ENCODE measurements at places on chromosomes 5 and 9.

- DNase-seq: peak; percentile 43
These were observed 26.9 kb upstream of the EEIG1 start for GRCh38 chr9:128007566-128008138.

DNA sequence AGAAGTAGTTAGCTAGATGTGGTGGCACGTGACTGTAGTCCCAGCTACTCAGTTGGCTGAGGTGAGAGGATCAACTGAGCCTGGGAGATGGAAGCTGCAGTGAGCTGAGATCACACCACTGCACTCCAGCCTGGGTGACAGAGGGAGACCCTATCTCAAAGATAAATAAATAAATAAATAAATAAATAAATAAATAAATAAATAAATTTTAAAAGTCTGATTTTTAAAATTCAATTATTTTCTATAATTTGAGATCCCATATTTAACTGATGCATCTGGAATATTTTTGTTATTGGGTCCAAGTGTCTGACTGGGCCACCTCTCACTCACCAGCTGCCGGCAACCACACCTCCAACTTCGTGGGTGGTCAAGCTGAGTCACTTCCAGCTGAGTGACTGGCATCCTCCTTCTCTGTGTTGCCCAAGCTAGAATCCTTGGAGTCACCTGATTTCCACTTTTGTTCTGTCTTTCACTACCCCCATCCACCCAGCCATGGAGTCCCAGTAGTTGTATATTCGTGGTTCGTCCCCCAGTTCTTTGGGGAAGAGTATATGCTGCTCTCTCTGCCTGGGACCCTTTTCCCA lies 70.9 kb downstream of the EGFLAM start:
- peak; percentile 39 for DNase-seq

GRCh38 chr5:122815218-122815767 lies 30.1 kb upstream of the SNX24 start:
- no peak for DNase-seq

DNA sequence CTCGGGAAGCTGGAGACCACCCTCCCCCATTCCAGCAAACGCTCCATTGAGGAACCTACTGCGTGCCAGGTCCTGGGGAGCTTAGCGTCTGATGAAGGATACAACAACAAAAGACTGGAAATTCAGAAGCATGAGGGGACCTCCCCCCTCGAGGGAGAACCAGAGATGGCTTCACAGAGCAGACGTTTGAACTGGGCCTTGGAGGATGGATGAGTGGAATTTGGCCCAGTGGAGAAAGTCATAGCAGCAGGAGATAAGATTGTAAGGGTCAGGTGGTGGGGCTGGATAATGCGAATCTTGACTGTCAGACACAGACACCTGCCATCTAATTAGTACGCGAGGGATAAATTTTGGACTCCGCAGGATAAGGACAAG lies 1.2 kb upstream of the SLC25A51 start:
- no peak for DNase-seq

- no peak for DNase-seq
These were observed 21.6 kb upstream of the TRIO start for GRCh38 chr5:14121552-14121951.

GRCh38 chr9:18798106-18798505 lies 234.9 kb downstream of the SAXO1 start:
- no peak for DNase-seq

DNA sequence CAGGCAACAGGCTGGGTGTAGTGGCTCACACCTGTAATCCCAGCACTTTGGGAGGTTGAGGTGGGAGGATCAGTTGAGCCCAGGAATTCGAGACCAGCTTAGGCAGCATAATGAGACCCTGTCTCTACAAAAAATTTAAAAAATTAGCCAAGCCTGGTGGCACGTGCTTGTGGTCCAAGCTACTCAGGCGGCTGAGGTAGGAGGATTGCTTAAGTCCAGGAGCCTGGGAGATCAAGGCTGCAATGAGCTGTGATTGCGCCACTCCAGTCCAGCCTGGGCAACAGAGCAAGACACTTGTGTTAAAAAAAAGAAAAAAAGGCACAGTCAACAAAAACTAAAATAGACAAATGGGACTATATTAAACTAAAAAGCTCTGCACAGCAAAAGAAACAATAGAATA lies 29.3 kb downstream of the ATP6V0E1 start:
- no peak for DNase-seq

DNA sequence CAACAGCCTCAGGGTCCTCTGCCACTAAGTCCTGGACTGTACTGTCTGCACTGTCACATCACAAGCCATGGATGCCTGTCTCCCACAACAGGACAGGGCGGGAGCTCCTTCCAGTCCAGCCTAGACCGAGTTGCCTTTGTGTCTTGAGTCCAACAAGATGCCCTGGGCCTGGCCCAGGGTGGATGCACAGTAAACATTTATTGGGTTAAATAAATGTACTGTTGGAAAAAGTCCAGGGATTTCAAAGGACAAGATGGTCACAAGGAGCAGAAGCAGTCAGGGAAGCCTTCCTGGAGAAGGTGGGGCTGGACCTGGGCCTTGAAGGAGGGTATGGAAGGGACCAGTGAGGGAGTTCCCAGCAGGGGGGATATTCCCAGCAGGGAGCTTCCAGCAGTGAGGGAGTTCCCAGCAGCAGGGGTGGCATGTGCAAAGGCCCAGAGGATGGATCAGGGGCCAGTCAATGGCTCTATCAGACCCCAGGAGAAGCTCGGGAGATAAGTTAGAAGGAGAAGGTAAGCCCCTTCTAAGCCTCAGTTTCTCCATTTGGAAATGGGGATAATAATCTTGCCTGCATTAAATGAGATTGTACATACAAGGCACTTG lies 72.7 kb upstream of the NEURL1B start:
- DNase-seq: no peak

DNA sequence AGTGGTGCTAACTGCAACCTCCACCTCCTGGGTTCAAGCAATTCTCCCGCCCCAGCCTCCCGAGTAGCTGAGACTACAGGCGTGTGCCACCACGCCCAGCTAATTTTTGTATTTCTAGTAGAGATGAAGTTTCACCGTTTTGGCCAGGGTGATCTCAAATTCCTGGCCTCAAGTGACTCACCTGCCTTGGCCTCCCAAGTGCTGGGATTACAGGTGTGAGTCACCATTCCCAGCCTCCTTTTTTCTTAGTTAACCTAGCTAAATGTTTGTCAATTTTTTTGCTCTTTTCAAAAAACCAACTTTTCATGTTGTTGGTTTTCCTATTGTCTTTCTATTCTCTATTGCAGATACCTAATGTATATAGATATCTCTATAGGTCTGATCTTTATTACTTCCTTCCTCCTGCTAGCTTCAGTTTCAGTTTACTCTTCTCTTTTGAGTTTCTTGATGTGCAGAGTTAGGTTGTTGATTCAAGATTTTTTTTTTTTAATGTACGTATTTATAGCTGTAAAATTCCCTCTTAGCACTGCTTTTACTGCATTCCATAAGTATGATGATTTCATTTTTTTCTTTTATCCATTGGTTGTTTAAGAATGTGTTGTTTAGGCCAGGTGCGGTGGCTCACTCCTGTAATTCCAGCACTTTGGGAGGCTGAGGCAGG lies 32.9 kb downstream of the FGD3 start:
- no peak for DNase-seq

GRCh38 chr9:16527573-16527972 lies 342.9 kb downstream of the BNC2 start:
- no peak for DNase-seq

- DNase-seq: no peak
These were observed 59.0 kb upstream of the PDE8B start for GRCh38 chr5:77151501-77151900.

DNA sequence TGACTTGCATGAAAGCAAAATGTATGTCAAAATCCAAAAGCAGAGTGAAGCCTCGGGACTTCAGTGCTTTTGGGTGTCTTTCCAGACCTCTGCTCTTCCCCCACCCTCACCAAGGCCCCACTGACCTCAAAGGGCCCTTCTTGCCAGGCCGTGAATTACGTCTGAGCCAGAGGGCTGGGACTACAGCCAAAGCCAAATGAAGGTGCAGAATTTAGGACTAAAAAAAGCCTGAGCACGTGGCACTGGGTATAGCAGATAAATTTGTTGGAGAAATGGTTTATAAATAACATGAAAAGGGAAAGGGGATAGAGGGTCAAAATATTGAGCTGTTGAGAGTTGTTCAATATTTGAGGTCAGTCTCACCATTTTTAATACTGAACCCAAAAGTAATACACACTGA lies 163.4 kb downstream of the GHR start:
- DNase-seq: no peak

GRCh38 chr5:15092801-15093200 lies 221.2 kb upstream of the ANKH start:
- no peak for DNase-seq

DNA sequence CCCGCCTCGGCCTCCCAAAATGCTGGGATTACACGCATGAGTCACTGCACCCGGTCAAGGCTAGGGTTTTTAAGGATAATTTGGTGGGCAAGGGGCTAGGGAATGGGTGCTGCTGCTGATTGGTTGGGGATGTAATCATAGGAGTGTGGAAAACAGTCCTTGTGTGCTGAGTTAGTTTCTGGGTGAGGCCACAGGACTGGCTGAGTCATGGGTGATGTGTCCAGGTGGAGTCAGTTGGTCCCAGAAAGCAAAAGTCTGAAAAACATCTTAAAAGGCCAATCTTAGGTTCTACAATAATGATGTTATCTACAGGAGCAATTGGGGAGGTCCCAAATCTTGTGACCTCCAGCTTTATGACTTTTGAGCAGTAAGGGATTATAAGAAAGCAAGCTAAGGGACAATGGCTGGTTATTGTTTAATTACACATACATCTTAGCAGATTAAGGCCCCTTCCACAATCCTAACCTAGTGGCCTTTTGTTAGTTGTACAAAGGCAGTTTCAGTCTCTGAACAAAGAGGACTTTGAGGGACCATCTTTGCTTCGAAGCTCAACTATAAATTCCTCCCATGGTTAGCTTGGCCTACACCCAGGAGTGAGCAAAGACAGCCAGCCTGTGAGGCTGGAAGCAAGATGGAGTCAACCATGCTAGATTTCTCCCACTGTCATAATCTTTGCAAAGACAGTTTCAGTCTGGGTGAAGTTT lies 5.5 kb upstream of the AOPEP start:
- no peak for DNase-seq

Measured in fibroblast of skin of scalp (primary cell).